Activated CD4-positive, alpha-beta memory T cell treated with anti-CD3 and anti-CD28 coated beads for 36 hours (primary cell): ENCODE measurements at places on chromosomes 1 and 21.

DNA sequence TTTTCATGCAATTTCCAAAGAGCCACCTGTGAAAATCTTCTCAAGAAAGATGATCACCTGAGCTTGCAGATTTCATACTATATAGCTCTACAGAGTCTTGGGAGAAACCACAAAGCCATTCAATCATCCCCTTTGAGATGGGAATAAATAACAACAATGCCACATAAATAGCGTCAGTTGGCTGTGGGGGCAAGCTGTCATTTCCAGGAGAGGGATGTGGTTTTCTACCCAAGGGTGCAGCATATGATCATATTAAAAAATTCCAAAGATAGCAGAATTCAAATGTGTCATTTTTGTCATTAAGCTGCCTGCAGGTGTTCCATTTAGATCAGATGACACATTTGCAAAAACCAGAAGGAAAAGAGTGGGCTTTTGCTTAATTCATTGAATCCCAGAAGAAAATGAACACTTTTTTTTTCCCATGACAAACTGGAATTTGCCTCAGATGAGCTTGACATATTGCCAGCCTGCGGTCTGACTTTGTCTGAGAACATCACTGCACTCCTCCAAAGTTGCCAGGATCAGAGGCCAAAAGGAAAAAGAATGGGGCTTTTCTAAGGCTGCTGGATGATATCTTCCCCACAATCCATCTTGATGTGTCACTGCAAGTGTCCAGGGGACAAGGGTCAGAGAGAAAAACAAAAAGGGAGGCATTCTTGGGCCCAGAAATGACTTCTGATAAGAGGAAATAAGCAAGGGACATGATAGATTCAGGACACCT is 314.1 kb upstream of the USP25 start:
- no peak for DNase-seq

DNA sequence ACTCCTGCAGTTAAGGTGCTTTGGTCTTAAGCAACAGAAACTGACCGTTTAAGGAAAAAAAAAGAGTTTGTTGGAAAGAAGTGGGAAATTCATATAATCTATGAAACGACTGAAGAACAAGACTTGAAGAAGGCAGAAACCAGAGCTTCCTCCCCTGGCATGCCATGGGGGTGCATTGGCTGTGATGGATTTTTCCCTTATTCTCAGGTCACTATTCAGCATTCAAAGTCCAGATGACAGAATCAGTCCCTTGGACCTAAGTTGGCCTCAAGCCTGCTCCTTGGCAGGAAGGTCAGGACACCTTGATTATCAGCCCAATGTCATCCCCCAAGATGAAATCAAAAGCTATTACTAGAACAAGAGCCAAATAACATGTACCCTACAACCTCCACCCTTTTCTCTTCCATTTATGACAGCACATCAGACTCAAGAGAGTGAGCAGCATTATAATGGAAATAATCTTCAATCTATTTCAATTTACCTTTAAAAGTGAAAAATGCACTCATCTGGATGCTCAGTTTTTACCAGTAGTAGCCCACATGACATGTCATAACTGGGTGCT is 15.8 kb upstream of the TMEM9 start:
- DNase-seq: no peak

DNA sequence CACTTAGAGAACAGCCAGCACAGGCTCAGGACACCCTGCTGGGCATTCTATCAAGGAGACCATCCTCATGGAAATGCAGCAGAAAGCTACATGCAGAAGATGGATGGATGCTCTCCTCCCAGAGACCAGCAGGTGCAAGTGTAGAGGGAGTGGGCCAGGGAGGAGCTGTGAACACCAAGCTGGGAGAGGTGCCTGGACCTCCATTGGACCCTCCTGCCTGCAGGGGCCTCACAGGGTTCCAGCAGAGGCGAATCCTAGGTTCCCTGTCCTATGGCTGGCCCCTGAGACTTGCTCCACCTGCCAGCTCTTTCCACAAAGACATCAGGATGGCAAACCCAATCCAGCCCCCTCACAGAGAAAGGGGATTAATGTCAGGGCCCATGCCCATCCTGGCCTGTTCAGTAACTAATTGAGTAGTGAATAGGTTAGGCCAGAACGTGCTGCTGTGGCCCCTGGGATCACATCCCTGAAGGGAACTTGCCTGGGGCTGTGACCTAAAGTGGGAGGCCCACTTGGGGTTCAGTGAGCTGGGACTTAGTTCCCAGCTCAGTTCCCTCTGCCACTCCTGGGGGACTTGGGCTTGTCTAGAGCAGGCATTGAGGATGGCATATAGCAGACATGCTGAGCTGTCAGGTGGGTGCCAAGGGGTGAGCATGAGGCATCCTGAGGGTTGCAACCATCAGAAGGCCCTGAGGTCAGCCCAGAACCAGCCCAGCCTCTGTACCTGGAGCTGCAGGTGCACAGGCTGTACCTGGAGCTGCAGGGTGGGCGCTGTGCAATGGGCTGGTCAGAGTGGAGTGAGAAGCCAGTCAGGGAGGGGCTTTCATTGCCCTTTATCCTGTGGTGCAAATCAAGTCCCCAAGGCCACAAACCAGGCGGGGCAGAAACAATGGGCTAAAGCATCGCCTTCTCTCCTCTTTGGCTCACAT is 22.9 kb upstream of the ZNF678 start:
- DNase-seq: no peak

DNA sequence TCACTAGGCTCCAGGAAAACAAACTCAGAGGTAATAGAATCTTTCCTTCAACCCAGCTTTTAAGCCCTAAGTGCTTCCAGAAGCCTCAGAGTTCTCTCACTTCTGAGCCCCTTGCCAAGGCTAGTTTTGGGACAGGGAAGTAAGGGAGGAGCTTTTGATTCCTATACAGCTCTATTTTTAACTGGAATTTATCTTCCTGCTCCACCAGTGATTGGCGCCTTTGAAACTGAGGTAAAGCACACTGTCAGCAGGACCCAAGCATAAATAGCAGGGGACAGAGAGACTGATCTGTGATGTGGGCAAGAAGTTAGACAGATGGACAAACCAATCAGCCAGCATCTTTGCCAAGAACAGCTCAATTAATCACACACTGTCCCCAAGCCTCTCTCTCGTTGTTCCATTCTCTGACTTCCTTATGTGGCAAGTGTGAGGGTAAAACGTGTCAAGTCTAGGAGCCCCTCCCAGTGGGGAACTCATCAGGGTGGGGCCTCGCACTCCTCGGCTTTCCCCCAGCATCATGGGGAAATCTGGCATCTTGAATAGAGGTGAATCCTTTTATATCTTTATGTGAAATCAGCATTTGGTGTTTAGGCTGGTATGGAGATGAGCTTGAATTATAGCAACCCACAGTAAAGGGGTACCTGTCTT is 40.2 kb upstream of the MPZL1 start:
- no peak for DNase-seq

DNA sequence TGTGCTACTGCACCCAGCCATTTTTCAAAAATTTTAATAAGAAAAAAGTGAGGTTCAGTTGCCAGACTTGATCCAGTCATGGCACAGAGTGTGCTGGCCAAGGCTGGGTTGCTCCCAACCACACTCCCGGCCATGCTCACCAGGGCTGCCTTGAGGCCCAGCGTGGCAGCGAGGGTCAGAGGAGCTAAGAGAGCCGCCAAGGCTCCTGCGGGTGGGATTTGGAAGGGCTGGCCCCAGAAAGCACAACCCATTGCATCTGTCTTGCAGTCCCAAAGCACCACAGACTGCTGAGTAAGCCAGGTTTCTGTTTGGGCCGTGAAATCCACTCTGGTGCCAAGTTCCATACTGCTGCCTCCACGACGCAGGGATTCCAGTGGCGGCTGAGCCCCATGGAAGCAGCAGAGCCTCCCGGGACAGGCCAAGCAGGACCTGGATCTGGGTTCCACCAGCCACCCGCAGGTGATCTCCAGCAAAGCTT is 22.6 kb downstream of the ZBTB17 start:
- no peak for DNase-seq

GRCh38 chr1:42223036-42223435 is 58.5 kb upstream of the GUCA2A start:
- DNase-seq: no peak

DNA sequence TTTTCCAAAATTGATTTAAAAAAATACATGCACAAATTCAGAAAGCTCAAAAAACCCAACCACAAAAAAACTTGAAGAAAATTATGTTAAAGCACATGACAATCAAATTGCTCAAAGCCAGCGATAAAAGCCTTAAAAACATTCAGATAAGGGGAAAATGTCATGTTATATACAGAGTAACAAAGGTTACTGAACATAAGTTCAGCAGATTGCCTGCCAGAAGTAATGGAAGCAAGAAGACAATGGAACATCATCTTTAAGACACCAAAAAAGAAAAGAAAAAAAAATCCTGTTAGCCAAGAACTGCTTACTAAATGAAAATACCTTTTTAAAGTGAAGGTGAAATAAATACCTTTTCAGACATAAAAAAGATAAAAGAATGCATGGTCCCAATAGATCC is 147.2 kb upstream of the SGIP1 start:
- no peak for DNase-seq

GRCh38 chr1:246651012-246651695 is 73.1 kb upstream of the SCCPDH start:
- DNase-seq: no peak

DNA sequence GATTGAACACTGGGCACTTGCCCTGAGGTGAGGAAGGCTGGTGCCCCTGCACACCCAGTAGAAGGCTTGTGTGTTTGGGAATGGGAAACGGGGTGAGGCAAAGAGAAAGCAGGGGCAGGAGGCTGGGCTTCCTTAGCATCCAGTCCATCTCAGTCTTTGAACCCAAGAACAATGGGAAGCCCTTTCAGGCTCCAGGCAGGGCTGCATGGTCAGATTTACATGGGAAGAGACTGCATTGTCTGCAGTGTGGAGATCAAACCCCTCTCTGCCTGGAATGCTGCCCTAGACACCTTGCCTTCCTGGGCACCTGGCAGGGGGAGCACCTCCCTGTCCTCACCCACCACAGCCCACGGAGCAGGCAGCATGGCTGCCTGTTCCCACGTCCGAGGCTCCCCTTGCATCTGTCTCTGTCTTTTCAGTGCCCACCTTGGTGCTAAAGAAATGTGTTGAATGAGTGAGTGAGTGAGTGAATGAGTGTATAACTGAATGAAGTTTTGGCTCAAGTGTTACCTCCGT is 268.5 kb downstream of the GRIK3 start:
- DNase-seq: no peak
